ENCODE measurements at places on chromosomes 2 and 18.

GRCh38 chr2:138502255-138503086, 901 bp downstream of the SPOPL start:
- no peak for DNase-seq

DNA sequence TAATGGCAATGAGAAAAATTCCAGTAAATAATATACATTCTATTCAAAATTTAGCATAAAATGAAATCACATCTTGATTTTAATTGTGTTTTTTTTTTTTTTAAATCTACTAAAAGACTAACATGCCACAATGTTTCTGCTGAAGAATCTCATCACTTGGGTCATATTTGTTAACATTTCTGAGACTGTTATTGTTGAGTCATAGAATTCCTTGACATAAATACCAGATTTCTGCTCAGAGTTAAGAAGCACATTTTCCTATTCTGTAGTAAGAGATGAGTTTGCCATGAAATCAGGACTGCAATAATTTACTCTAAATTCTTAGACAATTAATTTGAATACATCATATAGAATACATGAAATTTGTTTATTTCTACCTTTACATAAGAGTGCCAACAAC, 154.9 kb upstream of the KYNU start:
- DNase-seq: no peak

- no peak for DNase-seq
These were observed 202.4 kb upstream of the ZSWIM2 start for GRCh38 chr2:187051350-187051749.

DNA sequence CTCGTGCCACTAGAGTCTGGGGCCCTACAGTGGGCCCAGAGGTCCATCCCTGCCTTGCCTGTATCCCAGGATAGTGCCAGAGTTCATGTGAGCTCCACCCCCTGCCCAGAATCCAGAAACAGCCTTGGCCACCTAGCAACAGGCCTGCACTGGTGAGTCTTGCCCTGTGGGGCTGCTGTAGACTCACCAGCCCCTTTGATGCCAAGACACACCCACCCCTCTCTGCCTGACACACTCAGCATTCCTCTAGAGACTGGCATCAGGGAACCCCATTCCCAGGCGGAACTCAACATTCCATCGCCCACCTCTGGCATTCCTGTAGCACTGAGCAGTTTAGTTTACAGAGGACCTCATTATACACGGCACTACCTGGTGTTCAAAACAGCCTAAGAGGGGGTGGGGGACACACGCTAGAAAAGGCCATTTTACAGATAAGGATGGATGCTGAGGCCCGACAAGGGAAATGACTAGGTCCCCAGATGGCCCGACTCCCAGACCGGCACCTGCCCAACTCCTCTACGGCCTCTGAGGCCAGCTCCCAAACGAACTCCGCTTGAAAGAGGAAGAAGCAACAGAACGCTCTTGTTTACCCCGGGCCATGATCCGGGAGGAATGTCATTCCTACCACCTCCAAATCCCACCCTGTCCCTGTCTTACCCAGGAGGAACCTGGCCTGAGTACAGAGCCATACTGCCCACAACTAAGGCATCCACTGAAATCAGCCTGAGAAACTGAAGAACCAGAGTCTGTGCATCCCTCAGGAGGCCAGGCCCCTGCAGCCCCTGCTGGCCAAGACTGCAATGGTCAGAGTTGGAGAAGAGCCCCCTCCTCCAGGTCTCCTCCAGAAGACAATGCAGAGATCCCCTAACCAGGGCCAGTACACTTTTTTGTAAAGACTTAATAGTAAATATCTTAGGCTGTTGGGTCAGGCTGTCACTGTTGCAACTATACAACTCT, 180.2 kb downstream of the TNS1 start:
- DNase-seq: no peak

DNA sequence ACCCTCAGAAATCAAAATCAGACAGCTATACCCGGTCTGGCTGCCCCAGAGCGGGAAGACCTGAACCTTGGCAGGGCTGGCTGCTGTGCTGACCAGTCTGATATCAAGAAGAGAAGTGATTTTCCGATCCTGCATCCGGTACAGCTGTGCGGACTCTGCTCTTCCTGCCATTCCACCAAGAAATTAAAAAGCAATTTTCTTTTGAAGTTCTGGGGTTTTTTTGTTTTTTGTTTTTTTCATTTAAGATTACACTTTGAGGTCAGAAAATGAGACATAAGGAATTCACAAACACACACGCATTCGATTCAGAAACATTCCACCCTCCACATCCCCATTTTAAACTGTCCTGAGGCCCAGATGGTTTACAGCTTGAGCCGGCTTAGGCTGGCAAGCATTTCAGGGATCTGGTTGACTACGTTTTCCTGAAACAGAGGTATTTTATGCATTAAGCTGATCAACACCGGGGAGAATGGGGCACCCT, 156.5 kb downstream of the COL6A3 start:
- DNase-seq: no peak

DNA sequence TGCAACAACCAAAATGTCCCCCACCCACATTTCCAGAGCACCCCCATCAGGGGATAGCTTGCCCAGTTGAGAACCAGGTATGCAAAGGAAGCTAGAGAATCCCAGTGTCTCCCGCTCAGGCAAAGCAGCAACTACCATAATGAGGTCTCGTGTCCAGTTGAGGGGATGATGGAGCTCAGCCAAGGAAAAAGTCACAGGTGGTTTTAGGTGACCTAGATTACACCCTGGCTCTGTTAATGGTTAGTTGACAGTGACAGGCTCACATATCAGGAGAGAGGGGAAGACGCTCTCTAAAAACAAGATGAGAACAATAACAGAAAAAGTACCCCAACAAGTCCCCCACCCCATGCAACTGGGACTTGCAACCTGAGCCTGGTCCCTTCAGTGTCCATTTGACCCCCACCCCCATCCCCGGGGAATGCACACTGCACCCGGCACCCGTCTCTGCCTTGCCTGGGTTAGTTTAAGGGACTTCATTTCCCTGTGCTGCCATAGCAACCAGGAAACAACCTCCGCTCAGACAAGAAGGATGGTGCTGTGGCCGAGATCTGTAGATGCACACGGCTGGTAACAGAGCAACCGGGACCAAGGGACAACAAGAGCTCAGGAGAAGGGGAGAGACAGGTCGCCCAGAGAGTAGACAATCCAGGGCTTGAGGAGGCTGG, at the start of gene KIAA2012:
Gene KIAA2012 (plus strand): TSS at position 519 of the 665 bp plus-strand sequence. CDS start 373 bp downstream, outside the sequence.
- no peak for DNase-seq

DNA sequence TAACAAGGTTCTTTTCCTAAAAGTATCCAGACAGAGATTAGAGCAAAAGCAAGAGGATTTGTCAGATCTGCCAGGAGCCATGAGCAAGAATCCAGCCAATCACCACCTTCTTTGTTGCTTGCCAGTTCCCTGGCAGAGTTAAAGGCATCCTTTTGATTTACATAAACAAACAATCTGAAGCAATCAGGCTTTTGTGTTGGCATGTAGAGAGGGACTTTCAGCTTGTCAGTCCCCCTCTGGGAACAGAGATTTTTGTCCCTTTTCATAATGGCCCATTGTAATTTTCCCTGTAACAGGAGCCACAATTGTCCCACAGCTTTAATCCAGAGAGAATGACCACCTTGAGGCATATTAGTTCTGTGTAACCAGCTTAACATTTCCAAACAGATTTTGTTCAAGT, at the start of gene ERMN:
Gene ERMN (minus strand): TSS at position 39 of the 400 bp plus-strand sequence. CDS start 182 bp downstream, outside the sequence.
- DNase-seq: no peak
